ENCODE measurements at places on chromosomes 3 and 15.

DNA sequence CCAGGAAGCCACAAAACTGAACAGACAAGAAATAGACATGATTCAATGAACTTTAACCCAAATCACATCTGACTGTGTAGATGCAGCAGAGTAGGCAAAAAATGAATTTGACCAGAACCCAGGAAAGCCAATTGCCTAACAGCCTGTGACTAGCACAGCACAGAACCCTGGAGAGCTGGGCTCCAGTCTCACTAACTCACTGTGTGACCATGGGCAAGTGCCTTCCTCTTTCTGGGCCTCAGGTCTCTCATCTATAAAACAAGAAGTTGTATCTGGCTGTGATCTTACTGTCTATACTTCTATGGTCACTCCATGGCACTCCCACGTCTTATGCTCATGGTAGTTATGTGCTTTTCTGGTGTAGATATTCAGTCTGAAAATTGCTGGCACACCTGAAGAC lies 48.1 kb upstream of the USP3 start:
- DNase-seq, result no peak

- no peak for DNase-seq
These were observed 277.3 kb downstream of the GABRG3 start for GRCh38 chr15:27248251-27248650.

- no peak for DNase-seq
These were observed 60.9 kb upstream of the NPHP3 start for GRCh38 chr3:132783152-132783551.

- no peak for DNase-seq
These were observed 20.0 kb downstream of the ABTB1 start for GRCh38 chr3:127692501-127693335.

- DNase-seq, result no peak
These were observed 1.4 kb upstream of the WNT5A start for GRCh38 chr3:55488398-55489055.

DNA sequence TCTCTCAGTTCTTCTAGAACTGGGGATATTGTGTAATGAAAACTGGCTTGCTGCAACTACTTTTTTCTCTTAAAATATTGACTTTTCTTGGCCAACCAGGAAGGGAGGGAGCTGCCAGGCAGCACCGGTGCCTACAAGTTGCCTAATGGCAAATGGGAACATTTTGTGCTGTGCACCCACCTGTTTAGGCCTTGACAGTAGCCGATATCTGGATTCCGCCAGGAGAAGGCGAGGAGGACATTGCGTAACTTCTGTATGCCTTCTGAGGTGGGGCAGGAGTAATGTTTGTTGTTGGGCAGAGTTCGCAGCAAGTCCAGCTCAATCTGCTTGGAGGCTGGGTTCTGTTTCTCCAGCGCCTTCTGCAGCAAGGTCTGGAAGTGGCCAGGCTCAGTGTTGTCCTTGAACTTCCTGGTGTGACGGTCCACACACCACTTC lies 64.9 kb downstream of the TBC1D2B start:
- no peak for DNase-seq

DNA sequence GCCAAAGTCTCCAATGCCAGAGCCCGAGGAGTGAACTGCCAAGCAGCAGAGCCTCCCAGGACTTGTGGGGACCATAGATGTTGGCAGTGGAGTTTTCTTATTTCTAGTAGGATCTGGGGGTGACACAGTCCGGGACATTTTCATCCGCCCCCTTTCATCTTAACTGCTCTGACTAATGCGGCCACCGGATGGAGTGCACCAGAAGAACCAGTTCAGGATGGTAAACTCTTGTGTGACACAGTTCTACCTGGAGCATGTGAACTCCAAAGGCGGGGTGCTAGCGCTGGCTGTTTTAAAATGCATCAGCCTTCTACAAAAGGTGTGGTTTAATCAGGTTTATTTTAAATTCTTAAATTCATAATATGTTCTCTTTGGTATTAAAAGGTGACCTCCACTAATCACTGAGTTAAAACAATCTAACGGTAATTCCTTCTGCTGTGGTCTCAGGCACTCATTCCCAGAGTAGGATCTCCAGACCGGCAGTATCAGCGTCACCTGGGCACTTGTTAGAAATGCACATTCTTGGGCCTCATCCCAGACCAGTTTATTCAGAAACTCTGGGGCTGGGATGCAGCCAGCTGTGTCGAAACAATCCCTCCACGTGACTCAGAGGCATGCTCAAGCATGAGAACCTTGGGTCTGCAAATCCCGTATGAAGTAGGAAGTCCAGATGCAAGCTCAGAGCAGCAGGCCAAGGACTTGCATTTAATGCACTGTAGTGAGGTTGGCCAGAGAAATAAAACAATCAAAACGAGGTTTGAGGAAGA lies 105.5 kb downstream of the GABRB3 start:
- no peak for DNase-seq

DNA sequence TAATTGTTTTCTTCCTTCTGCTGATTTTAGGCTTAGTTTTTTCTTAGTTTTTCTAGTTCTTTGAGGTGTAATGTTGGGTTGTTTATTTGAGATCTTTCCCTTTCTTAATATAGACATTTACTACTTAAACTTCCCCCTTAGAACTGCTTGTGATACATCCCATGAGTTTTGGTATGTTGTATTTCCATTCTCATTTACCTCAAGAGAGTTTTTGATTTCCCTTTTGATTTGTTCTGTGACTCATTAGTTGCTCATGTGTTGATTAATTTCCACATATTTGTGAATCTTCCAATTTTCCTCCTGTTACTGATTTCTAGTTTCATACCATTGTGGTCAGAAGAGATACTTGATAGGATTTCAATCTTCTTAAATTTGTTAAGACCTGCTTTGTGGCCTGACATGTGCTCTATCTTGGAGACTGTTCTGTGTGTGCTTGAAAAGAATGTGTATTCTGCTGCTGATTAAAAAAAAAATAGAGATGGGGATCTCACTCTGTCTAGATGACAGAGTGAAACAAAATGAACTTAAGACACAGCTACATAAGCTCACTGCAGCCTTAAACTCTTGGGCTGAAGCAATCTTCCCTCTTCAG lies 22.3 kb downstream of the GRM2 start:
- DNase-seq, result no peak

DNA sequence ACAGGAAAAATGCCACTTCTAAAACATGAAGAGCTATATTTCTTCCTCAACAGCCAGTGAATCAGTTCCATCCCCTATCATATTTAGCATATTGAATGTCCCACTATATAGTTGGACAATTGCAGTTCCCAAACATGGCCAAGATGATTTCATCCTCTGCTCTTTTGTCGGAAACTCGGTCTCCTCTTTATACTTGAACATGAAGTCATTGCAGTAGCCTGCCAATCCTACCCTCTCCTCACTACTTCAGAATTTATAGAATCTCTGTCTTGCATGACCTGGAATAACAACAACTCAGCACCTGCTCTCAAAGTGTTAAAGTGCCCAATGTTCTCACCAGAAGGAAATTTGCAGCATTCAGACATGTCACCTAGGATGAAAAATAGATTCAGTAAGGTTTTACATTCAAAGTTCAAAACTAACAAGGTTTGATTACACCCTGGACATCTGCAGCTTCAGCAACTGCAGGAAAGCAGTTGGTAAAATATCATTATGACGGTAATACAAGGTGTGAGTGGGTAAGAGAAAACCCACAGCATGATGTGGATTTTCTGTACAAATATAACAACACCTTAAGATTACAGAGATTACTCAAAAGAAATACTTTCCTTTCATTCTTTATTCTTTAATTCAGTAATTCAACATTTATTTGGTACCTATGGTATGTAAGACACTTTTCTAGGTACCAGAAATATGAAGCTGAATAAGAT lies 52.5 kb downstream of the TP63 start:
- DNase-seq, result no peak

DNA sequence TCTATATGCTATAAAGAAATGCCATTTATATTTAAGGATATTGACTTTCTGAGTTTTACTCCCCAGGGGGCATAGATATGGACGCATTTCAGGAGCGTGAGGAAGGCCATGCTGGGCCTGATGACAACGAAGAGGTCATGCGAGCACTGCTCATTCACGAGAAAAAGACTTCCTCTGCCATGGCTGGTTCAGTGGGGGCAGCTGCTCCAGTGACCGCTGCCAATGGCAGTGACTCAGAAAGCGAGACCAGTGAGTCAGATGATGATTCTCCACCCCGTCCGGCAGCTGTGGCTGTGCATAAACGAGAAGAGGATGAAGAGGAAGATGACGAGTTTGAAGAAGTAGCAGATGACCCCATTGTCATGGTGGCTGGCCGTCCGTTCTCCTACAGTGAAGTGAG lies 38.4 kb downstream of the GTF2E1 start:
- DNase-seq, result no peak

DNA sequence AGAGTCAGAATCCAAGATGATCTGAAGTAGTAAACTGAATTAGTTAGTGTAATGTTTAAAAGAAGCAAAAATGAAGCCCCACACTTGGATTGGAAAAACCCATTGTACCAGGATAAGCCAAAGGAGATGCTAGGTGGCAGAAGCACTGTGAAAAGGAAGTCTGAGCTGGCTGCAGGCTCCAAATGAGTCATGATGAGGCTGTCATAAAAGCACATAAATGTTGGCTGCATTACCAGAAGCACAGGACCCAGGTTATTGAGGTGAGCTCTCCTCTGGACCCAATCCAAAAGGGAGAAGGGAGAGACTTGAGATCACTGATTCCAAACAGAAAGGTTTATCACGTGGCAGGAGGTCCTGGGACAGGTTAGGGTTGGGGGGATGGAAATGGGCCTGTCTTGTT lies 3.2 kb upstream of the ACAN start:
- no peak for DNase-seq

DNA sequence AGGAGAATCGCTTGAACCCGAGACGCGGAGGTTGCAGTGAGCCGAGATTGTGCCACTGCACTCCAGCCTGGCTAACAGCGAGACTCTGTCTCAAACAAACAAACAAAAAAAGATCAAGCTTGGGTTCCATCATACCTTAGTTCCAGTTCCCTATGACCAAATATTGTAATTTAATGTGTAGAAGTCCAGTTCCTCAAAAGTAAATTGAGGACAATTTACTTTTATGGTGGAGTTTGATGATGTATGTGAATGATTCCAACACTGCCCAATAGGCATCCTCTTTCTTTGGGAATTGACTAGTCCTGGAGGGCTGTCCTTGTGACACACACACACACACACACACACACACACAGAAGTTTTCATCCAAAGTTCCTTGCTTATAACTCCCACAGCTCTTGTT lies 2.8 kb upstream of the PKM start:
- no peak for DNase-seq

DNA sequence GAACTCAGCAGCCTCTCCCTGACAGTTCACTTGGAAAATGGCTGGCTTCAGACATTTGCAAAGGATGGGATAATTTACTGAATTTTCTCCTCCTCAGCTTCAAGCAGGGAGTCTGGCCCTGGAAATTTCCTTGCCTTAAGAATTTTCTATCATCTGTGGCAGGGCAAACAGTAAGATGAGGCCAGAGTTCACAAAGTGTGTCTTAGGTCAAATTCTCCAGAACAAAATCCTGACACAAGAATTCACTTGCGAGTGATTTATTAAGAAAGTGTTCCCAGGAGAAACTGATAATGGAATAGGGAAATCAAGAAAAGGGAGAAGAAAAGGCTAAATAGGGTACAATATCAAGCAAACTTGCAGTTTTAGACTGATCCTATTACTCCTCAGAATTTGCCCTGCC lies 55.3 kb downstream of the SNTN start:
- no peak for DNase-seq

DNA sequence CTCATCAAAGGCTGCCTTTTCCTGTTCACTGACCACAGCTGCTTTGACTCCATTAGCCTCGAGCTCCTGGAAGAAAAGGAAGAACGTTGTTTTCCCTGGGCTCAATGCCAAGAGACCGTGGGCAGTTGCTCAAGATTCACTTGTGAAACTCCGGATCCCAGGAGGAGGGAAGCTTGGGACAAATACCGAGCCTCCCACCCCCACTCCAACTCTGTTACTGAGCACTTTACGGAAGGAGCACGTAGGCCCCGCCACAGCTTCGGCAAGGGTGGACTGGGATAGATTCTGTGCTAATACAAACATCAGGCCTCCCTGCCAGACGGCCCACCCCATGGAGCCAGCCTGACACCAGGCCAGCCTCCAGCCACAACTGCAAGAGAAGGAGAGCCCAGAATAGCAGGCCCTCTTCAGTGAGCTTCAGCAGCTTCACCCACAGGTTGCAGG lies 10.8 kb upstream of the FANCD2 start:
- no peak for DNase-seq

DNA sequence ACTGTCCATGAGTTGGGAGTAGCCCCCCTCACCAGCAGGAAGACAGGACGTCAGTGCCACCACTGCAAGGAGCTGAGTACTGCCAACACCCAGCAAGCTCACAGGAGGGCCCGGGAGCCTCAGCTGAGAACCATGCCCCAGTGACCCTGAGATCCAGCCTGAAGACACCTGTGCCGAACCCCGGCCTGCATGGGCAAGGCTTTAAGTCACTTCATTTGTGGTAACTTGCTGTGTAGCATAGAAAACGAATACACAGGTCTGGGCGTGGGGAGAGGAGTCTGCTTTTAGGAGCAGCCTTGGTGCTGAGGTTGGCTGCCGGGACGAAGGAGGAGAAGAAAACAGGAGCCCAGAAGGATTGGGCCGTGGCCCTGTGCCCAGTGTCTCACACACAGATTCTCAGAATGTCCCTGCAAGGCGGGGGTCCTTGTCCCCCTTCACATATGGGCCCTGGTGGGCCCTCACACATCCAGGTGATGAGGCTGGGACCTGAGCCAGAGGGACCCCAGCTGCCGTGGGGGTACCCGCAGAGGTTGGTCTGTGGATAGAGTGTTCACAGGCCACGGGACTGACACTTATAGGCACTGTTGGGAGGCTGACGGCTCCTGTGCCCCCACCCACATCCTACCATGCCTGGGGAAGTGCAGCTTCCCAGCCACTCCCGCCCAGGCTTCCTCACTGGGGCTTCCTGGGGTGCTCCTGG lies 85.3 kb downstream of the PLXNA1 start:
- DNase-seq, result no peak

DNA sequence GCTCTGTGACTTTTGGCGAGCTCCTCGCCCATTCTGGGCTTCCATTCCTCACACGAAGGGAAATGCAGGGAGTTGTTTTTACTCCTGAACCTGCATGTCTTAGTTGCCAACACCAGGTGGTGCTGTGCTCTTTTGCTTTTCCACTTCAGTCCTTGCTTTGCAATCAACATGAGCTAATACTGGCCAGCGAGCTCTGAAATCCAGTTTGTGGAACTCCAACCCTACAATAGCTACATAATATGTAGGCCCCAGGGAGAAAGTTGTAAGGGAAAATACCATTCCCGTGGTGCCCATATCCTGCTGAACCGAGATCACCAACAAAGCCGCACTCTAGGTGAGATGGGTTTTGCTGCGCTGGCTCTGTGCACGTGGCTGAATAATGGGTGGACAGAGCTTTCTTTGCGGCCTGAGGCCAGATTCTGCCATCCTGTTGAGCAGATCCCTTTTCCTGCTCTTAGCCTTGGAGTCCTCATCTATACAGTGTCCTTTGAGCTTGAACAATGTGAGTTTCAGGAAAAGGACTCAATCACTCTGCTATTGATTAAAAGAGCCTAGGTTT lies 25.0 kb downstream of the LSM3 start:
- no peak for DNase-seq

DNA sequence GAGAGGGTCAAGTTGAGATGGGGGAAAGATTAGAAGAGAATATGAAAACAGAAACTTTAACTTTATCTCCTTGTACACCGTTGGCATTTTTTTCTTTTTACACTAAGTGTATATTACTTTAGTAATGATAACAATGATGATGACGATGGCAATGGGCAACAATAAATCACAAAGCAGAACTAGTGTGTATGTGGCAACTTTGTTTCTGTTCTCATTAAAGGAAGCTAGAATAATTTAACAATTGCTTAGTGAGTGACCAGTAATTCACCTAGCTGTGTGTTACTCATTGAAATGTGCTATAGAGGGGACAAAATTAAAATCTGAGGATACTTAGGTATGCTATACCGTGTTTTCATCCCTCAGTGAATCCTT lies 318.5 kb upstream of the TBL1XR1 start:
- no peak for DNase-seq
